ENCODE measurements at places on chromosomes 16 and 17.

- DNase-seq = no peak
These were observed 587.7 kb upstream of the HSBP1 start for GRCh38 chr16:83220066-83220465.

DNA sequence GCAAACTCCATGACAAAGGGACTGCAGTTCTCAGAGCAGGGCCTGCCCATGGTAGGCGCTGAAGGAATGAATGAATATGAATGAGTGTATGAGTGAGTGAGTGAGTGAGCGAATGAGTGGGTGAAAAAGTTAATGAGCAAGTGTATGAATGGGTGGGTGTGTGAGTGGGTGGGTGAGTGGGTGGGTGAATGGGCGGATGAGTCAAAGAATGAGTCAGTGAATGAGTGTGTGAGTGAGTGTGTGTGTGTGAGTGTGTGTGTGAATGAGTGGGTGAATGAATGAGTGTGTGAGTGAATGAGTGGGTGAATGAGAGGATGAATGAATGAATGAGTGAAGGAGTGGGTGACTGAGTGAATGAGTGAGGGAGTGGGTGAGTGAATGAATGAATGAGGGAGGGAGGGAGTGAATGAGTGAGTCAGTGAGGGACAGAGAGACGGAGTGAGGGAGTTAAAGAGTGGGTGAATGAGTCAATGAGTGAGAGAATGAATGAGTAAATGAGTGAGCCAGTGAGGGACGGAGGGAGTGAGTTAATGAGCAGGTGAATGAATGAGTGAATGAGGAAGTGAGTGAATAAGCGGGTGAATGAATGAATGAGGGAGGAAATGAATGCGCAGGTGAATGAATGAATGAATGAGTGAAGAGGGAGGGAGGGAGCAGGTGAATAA lies 11.1 kb upstream of the CHMP6 start:
- DNase-seq = no peak

GRCh38 chr17:32516940-32517701 lies 30.3 kb downstream of the CDK5R1 start:
- DNase-seq = no peak

DNA sequence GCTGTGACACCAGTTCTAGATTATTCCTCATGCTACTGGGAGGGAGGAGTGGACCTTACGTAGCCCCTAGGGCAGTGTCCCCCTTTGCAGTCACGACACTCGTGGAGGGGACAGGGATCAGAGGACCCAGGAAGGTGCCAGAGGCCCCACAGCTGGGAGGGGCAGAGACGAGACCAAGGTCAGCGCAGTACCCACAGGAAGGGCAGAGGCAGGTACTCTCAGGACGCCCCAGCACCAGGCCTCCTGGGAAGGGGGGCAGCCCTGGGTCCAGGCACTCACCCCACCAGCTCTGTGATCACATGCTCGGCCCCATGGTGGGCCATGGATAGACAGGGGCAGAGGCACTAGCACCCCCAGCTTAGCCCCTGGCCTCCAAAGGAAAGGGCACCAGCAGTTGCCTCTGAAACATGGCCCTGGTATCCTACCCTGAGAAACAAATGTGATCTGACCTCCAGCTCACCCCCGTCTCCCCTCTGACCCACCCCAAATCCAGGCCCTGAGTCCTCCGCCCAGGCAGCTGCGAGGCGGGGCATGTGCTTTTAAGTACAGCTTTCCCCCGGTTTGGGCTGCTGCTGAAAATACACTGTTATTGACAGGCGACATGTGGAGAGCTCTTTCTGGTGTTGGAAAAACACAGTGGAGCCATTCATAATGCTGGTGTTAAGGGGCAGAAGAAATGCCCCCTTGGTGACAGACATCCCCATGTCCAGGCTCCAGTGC lies 361.9 kb downstream of the C16orf95 start:
- DNase-seq = no peak

DNA sequence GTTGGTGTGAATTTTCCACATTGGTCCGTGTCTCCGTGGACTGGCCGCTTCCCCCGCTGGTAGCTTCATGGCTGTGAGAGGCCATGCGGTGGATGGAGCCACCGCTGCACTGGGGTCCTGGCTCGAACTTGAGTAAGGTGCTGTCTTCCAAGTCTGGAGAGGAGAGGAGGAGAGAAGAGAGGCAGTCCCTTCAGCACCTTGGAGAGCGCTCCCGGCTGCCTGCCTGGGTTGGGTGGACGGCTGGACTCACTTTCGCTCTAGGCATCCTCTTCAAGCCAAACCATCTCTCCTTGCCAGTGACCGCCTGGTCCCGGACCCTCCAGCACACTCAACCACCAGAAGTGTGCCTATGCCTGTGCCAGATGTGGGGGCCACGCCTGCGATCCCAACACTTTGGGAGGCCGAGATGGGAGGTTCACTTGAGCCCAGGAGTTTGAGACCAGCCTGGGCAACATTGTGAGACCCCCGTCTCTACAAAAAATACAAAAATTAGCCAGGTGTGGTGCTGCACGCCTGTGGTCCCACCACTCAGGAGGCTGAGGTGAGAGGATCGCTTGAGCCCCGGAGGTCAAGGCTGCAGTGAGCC lies 6.2 kb downstream of the JPH3 start:
- no peak for DNase-seq

DNA sequence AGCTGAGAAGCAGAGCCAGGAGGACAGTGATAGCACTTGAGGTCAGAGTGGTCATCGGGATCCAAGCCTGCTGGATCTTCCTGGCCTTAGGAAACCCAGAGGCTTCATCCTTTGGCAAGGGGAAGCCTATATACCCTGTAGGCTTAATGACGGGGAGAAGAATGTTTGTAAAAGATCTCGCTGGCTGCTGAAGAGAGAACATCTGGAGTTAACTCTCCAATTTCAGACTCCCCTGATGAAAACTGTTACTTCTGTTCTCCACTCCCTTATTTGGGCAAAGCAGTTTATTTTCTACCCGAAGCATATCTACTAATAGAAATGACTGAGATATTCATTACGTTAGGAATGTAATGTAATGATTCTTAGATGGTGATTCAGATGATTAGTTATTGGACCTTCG lies 487.0 kb downstream of the CDH13 start:
- no peak for DNase-seq

DNA sequence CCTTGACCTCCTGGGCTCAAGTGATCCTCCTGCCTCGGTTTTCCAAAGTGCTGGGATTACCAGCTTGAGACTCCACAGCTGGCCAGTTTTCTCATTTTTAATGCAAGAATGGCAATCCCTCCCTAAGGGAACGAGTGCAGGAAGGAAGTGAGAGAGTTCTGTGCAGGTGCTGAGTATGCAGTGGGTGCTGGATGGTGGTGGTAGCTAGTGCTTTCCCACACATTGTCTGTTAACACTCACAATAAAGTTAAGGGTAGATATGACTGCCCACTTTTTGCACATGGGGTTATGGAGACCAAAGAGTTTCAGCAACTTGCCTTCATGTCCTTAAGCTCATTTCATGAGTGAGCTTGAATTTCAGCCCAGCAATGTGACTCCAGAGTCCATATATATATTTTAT lies 18.5 kb downstream of the RGS9 start:
- DNase-seq = no peak

DNA sequence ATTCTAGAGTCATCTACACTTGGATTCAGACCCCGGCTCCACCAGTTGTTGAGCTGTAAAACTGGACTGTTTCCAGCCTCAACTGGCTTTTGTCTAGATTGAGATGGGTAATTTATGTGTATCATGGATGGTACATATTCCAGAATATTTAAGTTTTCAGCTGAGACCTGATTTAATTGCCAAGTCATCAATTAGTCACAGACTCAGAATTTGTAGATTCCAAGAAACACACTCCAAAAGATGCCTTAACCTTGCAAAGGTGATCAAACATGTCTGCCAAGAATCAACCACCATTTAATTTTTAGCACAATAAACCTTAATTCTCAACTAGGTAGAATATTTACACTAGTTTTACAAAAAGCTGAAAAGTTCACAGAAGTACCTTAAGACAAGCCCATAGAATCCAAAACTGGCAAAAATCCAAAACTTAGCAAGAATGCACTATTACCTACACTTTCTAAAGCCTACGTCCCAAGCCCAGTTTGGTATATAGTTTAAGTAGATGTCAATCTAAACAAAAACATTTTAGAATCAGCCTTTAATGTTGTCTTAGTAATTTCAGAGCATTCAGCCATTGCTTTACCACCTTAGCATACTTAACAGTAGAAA lies 17.7 kb downstream of the SIAH1 start:
- no peak for DNase-seq

DNA sequence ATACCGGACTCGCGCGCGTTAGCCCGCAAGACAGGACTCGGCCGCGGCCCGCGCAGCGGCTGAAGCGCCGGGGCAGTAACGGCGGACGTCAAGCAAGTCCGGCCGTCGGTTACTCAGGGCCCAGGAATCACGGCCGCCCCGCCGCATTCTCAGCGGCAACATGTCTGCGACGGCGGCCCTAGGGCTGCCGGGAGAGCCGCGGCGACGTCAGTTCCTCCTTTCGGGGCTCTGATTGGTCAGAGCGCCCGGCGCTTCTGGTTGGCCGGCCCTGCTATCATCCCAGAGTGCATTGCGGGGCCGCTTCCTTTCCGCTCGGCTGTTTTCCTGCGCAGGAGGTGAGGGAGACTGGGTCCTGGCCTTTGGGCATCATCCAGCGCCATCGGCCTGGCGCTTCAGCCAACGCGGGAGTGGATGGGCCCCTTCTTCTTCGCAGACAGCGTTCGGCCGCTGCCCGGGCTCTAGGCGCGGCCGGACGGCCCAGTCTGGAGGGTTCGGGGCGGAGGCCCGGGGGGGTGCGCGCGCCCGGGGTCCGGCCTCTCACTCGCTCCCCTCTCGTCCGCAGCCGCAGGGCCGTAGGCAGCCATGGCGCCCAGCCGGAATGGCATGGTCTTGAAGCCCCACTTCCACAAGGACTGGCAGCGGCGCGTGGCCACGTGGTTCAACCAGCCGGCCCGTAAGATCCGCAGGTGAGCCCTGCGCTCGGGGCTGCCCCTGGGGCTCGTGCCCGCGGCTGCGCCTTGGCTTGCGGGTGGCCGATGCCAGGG lies at the start of gene RPL13:
Gene RPL13, plus strand, starts transcription at position 305 of the 764 bp plus-strand sequence. Its CDS starts 278 bp downstream, at position 583.
- DNase-seq = peak; percentile 87

DNA sequence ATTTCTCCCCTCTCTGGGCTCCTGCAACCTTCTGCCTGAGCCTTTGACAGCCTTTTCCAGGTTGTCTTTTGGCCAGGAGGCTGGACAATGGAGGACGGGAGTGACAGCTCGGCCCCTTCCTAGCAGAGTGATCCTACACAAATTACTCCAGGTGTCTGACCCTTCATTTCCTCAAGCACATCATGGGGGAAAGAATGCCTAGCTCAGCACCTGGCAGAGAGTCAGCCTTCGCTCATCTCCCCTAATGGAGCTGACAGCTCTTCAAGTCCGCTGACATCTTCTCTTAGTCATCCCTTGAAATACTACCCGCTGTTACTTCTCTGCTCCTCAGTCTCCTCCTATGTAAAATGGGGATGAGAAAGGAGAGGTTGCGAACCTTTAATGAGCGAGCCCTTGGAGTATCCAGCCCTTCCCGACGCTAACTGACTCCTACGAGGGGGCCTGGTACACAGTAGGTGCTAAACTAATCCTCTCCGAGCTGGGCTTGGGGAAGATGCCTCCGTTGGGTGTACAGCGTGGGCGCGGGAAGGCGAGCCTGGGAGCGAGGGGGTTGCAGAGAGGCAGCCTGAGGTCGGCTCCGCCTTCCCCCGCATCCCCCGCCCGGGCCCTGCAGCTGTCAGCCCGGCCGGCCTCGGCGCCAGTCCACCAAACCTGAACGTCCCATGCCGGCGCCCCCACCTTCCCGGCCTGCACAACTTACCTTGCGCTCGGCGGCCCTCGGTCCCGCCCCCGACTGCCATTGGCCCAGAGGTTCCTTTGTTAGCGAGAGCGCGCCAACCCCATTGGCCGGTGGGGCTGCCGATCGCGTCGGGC lies 480 bp upstream of the MPRIP start:
- DNase-seq = no peak

- no peak for DNase-seq
These were observed 2.5 kb upstream of the AXIN1 start for GRCh38 chr16:354971-355461.

DNA sequence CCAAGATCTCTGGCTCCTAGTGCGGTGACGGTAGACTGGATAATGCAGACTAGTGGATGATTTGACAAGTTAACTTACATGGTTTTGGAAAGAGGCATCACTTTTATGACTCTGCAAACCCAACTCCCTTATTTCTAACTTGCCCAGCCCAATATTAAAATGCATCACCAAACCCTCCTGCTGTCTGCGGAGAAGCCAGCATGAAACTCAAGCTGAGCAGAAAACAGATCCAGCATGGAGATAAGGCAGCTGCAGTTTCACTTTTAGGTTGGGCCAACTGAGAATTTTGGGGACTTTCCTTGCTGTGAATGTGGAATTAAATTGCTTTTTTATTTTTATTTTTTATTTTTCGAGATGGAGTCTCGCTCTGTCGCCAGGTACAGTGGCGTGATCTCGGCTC lies 27.8 kb downstream of the CDH1 start:
- no peak for DNase-seq

DNA sequence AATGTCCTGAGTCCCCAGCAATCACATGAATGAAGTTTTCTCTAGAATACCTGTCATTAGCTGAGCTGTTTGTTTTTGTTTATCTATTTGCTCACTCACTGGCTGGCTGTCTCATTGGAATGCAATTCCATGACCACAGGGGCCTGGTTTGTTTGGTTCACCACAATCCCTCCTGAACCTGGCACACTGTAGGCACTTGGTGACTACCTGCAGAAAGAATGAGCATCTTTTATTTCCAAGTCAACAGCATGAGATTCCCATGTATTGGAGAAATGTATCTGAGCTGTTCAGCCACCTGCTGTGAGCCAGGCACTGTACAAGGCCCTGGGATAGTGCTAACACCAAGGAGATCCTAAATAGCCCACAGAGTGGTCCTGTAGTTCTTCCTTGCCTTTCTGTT lies 345.1 kb downstream of the XYLT1 start:
- DNase-seq = no peak

- DNase-seq = no peak
These were observed 831 bp downstream of the RPL13 start for GRCh38 chr16:89561142-89561883.

DNA sequence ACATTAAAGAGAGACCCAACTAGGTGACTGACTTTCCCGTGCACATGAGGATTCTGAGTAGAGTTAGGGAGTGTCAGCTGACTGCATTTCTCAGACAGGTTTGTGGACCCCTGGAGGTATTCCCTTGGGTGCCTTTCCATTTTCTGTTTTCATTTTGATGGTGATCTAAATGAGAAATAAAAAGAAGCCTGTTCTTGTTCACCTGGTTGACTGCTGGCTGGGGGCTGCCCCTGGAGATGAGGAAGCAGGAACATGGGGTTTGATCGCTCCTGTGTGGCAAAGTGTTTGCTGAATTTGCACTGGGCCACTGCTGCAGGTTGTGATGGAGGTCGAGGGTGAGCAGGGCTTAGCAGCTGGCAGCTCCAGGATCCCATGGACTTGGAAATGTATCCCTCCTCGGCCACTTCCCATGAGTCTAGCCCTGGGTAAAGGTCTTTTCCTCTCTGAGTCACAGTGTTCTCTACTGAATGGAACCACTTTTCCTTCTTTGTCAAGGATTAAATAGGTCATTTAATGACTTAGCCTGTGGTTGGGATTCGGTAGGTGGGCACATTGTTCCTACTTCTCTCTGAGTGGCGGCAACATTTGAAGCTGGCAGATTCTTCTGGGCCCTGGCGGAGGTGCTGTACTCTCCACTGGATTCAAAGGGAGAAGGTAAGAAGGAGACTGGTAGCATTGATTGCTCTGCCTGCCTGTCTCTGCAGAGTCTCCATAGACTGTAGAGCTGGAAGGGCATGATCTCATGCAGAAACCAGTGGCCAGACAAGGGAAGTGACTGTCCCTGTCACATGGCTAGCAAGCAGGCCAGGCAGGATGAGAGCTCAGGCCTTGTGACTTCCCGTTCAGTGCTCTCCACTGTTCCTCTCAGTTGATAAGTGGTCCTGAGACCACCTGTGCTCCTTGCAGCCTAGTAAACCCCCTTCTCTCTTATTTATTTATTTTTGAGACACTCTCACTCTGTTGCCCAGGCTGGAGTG lies 17.9 kb downstream of the SNX29 start:
- no peak for DNase-seq

- no peak for DNase-seq
These were observed 33.1 kb downstream of the CDRT15L2 start for GRCh38 chr17:20612635-20613034.
